ENCODE measurements at places on chromosomes 7 and 10.

GRCh38 chr10:124530215-124530665 lies 68.6 kb downstream of the LHPP start:
- H3K4me1 ChIP-seq, result peaks cover 6% of the 10 kb centered on the region
- no peaks in the 10 kb centered on the region for H3K36me3 ChIP-seq
- no peak overlapping the region for H3K4me3 ChIP-seq
- DNase-seq, result peak; percentile 87
- H3K27me3 ChIP-seq, result no peaks in the 10 kb centered on the region

DNA sequence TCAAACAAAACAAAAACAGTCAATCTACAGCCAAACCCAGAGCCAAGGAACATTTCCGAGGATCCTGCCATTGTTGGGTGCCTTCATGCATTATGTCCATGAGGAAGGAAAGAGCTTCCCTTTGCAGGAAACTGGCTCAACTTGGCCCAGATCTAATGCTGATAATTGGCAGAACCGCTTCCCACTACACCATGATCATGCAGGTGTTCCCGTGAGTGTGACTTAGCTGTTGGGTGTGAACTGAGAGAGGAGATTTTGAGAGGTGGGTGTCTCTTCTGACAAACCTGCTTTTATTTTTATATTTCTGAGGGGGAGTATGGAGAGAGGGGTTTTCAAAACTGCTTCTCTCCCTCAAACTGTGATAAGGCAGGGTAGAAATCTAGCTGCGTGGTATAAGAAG lies 14.6 kb downstream of the SAP25 start:
- H3K36me3 ChIP-seq, result peaks cover 4% of the 10 kb centered on the region
- no peak overlapping the region for H3K27ac ChIP-seq
- no peaks in the 10 kb centered on the region for H3K27me3 ChIP-seq
- H3K4me3 ChIP-seq, result no peak overlapping the region

DNA sequence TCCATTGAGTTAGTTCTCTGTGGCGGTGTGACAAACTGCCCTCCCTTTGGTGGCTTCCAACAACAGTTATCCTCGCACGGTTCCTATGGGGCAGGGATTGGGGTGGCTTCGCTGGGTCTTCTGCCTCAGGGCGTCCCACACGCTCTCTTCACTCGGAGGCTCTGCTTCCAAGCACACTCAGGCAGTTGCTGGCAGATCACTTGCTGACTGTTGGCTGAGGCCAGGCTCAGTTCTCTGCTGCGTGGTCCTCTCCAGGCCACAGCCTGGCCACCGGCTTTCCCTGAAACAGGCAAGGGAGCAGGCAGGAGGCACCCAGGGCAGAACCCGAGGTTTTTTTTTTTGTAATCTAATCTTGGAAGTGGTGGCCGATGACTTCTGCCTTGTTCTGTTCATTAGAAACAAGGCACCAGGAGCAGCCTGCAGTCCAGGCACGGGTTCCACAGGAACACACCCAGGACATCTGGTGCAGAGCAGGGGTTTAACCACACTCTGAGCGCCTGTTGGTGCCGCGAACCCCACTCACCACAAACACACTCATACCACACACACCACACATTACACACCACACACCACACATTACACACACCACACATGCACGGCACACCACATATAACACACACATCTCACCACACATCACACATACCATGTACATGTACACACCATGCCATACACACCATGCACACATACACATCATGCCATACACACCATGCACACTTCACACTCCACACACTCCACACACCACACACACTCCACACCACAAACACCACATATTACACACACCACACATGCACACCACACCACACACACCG lies 112.2 kb downstream of the PTPN20 start:
- H3K4me3 ChIP-seq, result no peak overlapping the region
- peak; percentile 68 for DNase-seq
- H3K27me3 ChIP-seq, result no peaks in the 10 kb centered on the region

DNA sequence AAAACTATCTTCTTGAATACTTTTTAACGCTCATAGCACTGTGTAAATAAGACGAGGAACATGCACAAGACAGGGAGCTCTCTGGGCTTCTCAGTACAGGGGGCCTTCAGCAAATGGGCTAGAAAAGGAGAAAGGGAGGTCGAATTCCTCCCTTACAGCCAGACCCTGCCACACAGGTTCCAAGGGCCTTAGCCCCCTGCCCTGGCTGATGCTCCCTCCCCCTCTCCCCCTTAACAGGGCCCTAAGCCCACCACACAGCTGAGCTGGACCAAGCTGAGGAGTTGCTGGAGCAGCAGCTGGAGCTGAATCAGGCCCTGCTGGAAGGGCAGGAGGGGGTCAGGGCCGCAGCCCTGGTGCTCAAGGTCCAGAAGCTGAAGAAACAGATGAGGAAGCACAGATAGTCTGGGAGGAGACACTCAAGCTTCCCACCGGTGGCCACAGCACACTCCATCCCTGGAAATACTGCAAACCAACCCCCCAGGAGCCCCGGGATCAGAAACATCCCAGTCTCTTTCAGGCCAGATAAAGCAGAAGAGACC lies 153.9 kb downstream of the SNX13 start:
- no peak overlapping the region for H3K27ac ChIP-seq
- no peaks in the 10 kb centered on the region for H3K27me3 ChIP-seq

- no peak for DNase-seq
- peaks cover 10% of the 10 kb centered on the region for H3K4me1 ChIP-seq
- no peak overlapping the region for H3K27ac ChIP-seq
- no peak overlapping the region for H3K4me3 ChIP-seq
- H3K27me3 ChIP-seq, result no peaks in the 10 kb centered on the region
These were observed 15.4 kb upstream of the CSGALNACT2 start for GRCh38 chr10:43122826-43123225.

DNA sequence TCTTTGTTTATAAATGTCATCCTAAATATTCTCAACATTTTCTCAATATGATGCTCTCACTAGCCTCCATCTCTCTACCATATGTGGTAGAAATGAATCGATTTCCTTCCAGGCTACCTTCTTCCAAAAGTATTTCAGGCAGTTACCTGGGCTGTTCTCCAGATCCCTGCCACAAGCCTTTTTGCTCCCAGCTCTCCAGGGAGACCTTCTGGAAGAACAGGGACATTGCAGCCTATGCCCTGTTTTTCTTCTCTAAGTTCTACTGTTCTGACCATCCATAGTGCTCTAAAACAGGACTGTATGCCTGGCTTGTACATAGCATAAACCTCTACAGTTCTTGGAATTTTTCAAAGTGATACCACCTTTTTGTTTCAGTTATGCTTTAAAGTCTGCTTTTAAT lies 552.8 kb downstream of the ANKRD7 start:
- H3K36me3 ChIP-seq, result no peaks in the 10 kb centered on the region
- H3K27ac ChIP-seq, result no peak overlapping the region
- no peaks in the 10 kb centered on the region for H3K27me3 ChIP-seq
- H3K4me3 ChIP-seq, result no peak overlapping the region
- H3K4me1 ChIP-seq, result no peaks in the 10 kb centered on the region

Measured in common myeloid progenitor, CD34-positive (primary cell).